KG1 (cell line): ENCODE measurements at places on chromosomes 2 and 18.

- no peak for DNase-seq
Measured at GRCh38 chr18:8912348-8913326, 189.9 kb upstream of the NDUFV2 start.

DNA sequence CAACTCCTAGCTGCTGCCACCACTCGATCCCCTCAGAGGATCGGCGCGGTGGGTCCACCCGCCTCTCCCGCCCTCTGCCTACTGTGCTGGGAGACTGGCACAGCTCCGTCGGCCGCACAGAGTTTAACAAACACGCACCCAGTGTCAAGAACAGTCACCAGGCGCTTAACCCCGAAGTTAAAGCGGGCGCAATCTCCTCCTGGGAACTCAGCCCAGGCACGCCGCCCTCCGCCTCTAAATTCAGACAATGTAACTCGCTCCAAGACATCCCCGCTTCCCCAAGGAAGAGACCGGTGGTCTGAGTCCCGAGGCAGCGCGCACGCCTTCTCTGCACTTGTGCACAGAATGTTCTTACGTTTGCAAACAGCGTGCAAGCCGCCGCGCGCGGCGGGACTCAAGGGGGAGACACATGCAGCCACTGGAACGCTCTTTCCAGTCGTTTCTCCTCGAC lies 533 bp downstream of the CXCR4 start:
- DNase-seq = peak; percentile 37

DNA sequence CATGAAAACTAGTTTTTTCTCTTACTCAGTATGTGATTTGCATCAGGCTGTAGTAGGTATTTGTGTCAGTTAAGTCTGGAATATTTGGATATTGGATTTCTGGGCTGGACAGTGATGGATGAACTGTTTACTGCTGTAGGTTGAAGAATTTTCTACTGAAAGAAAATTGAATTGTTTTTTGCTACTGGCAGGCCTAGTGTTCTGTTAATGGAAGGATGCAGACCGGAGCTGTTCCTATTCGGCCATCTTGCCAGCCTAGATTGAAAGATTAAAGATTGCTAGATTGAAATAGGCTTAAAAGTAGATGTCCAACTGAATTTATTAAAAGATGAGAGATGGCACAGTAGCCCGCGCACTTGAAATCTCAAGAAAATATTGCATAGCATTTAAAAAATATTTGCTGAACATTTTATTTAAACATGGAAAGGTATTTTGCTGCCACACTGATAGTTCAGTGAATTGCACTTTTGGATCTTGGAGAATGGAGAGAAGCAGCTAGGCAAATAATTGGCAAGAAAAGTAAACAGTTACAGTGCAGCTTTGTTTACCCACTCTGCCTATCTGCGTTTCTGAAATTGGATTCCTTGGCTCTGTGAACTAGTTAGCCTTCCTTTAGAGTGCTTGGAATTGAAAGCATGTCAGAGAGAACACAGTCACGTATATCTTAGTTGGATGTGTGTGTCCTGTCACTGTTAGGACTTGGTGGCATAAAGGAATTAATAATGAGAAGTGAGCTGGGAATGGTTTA lies 54.1 kb downstream of the EPB41L5 start:
- DNase-seq = no peak

DNA sequence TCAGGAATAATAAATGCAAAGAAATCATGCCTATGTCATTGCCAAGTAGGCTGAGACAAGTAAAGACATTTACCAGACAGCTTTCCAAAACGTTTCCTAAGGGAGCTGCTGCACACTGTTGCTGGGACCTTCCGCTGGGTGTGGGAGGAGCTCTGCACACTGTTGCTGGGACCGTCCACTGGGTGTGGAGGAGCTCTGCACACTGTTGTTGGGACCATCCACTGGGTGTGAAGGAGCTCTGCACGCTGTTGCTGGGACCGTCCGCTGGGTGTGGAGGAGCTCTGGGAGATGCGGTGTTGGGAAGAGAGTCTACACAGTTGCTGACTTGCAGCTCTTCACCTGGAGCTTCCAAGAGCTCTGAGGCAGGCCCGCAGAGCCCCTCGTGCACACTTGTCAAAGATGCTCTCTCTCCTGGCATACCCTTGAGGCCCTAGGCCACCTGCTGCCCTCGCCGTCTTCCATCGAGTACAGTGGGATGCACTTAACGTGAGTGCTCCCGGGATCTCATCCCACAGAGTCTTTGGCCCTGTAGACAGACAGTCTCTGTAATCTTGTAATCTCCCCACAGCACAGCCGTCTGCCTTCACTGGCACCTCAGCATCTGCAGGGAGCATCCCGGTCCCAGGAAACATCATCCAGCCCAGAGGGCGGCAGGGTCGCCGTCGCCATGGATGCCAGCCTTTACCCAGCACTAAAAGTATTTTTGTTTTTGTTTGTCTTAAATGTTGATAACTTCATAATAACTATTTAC lies 51.4 kb downstream of the TRAPPC12 start:
- no peak for DNase-seq

DNA sequence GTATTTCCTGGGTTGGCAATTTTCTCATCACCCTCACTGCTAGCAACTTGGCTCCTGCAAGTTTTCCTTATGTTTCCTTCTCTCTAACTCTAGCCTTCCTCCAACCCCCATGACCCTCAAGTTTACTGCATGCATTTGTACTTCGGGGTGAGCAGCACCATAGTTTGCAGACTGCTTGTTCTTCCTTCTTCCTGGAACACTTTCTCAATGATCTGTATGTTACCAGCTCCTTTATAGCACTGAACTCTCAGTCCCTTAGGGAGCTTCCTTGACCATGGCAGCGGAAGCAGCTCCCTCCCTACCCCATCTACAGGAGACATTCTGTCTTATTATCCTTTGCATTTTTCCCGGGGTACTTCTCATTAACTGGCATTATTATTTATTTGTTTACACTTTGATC lies 1089.5 kb upstream of the GYPC start:
- no peak for DNase-seq
